ENCODE measurements at places on chromosomes 2 and 18.
A peak's percentile ranks its signal among the peaks of the same experiment; 100 is the strongest.

GRCh38 chr2:147688242-147688641, 156.6 kb upstream of the ACVR2A start:
- DNase-seq = no peak

GRCh38 chr2:43300781-43301583, 74.6 kb upstream of the ZFP36L2 start:
- DNase-seq = no peak

GRCh38 chr2:72111061-72111460, 36.6 kb downstream of the CYP26B1 start:
- no peak for DNase-seq

DNA sequence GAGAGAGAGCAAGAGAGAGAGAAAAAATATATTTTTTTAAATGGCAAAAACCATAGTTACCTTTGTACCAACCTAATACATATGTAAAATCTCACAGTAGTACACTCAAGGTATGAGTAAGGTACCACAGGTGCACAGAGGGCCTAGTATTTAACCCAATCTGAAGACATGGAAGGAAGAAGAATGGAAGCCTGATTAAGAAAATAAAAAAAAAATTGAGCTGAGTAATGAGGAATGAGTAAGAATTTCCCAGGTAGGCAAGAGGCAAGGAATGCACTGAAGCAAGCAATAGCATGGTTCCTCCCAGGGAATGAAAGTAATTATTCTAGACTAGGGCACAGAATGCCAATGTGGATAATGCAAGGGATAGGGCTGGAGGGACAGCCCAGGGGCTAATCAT, 294.2 kb downstream of the FIGN start:
- no peak for DNase-seq

DNA sequence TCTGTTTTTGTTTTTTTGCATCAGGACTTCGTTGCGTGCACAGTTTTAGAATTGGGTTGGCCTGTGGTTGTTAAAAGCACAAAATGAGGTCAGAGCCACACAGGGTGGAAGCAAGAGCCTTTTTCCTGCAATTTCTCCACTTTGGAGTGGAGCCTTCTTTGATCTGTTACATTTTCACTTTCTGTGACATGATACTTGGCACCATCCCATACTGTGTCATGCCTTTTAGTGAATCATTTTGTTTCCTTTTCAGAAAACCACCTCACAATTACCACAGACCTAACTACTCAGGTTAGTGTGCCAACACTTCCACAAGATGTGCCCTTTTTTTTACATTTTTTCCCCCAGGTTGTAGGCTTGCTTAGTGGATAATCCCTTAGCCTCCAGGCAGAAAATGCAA, 32.5 kb downstream of the MERTK start:
- no peak for DNase-seq

DNA sequence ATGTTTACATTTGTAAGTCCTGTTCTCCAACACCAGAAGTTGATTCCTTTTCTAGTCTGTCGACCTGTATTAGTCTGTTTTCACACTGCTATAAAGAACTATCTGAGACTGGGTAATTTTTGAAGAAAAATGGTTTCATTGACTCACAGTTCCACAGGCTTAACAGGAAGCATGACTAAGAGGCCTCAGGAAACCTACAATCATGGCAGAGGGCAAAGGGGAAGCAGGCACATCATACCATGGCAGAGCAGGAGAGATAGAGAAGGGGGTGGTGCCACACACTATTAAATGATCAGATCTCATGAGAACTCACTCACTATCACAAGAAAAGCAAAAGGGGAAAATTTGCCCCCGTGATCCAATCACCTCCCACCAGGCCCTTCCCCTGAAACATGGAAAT, 112.8 kb upstream of the MAP3K20 start:
- no peak for DNase-seq

GRCh38 chr2:203787979-203788378, 79.6 kb upstream of the CTLA4 start:
- DNase-seq = no peak

DNA sequence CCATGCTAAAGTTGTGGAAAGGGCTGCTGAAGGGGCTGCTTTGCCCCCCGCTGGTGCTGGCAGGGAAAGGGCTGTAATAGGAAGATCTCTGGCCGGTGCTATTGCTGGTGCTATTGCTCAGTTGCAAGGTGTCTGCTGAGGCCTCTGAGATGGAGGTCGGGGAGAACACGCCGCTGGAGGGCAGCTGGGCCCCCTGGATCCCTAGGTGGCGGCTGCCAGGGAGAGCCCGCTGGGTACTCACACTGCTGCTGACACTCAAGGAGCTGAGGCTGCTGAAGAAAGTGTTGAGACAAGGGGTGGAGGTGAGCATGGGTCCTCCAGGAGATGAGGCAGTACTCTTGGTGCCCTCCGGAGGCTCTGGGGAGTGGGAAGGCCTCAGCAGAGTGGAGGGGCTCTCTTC, 4.2 kb downstream of the FOXI3 start:
- DNase-seq = no peak

- no peak for DNase-seq
Observed at GRCh38 chr18:68940754-68941153, 142.9 kb downstream of the CCDC102B start.

GRCh38 chr2:236805800-236806531, 236.3 kb downstream of the ACKR3 start:
- DNase-seq = no peak

GRCh38 chr18:48551100-48551499, 12.3 kb downstream of the CTIF start:
- DNase-seq = no peak

GRCh38 chr18:13216711-13217465, 1.7 kb upstream of the LDLRAD4 start:
- no peak for DNase-seq

- DNase-seq = no peak
Observed at GRCh38 chr2:105627534-105627933, 117.2 kb upstream of the NCK2 start.

- no peak for DNase-seq
Observed at GRCh38 chr2:189940913-189941312, 121.6 kb downstream of the MSTN start.

DNA sequence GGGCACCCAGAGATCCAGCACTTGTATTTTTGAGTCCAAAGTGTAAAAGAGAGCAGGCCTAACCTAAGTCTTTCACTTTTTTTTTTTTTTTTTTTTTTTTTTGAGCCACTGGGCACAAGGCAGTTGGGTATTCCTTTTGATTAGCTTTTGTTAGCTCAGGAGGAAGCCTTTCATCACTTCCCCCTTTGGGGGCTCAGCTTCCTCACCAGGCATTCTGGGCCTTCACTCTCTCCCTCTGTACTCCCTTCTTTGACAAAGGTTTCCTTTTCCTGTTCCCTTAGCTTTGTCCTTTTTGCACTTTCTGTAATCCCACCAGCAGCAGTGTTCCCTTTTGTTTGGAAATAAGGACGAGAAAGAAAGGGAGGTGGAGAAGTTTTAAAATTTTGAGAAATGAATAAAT, 88.2 kb downstream of the PKP4 start:
- DNase-seq = no peak

DNA sequence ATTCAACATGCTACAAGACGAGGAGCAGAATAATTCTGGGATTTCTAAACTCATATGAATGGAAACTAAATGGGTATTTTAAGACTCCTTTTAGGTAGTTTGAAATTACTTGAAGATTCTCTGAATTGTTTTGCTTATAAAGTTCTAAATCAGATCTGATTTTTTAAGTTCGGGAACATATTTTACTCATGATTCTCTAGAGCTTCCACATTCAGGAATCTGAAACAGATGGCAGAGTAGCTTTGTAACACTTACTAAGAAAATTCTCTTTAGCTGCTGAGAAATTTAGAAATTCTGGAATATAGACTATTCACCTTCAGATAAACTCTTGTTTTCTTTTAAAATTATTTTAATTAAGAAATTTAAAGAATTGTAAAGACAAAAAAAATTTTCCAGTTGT, 13.7 kb downstream of the RBBP8 start:
- DNase-seq = no peak

DNA sequence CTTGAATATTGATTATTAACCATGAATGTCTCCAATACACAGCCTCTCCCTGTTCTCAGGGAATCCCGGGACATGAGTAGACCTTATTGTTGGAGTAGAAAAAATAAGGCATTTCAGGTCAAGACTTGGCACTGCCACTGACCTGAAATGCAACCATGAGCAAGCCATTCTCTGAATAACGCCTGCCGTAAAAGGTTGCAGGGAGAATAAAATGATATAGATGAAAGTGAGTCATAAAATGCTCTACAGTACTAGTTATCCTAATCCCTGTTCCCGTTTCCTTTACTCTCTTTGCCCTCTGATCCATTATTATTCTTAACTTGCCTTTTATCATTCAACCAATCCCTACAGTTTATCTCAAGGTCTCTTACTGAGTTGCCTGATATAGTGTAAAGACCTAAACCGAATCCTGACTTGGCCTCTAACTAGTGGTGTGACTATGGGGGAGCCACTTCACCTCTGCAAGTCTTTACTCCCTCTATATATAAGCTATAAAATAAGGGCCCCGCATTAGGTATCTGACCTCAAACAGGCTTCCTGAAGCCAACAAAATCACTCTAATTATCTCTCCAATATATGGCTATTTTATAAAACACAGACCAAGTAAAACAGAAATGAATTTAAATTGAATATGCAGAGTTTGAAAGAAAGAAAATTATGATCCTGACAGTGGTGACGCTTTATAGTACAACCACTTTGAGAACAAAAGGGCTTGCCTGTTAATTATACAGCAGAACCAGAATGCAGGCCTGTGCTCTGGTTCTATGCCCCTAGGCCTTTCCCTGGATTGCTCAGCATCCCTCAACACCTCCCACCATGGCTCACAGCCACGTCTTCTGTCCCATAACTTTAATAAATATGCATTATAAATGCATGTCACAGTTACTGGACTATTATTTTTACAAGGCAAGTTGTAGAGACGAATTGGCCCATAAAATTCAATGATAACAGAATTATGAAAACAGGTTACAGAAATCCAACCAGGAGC, 183.1 kb downstream of the STK39 start:
- DNase-seq = no peak

DNA sequence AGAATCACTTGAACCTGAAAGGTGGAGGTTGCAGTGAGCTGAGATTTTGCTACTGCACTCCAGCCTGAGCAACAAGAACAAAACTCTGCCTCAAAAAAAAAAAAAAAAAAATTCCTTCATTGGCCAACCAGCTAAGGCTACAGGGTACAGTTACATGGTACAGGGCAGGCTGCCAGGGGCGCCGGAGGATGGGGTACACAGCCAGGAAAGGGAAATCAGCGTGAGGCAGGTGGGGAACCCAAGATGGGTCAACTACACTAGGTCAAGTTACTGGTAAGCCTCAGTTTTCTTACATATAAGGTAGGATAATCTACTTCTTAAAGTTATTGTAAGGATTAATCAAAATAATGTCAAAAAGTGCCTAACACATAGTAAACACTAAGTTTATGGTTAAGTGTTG, 142.6 kb upstream of the MSH6 start:
- DNase-seq = no peak

- DNase-seq = no peak
Observed at GRCh38 chr2:67649331-67650261, 252.5 kb downstream of the ETAA1 start.

GRCh38 chr2:216932863-216933548, 73.1 kb upstream of the TNP1 start:
- DNase-seq = no peak

- DNase-seq = no peak
Observed at GRCh38 chr18:44564922-44565321, 115.8 kb upstream of the SETBP1 start.

DNA sequence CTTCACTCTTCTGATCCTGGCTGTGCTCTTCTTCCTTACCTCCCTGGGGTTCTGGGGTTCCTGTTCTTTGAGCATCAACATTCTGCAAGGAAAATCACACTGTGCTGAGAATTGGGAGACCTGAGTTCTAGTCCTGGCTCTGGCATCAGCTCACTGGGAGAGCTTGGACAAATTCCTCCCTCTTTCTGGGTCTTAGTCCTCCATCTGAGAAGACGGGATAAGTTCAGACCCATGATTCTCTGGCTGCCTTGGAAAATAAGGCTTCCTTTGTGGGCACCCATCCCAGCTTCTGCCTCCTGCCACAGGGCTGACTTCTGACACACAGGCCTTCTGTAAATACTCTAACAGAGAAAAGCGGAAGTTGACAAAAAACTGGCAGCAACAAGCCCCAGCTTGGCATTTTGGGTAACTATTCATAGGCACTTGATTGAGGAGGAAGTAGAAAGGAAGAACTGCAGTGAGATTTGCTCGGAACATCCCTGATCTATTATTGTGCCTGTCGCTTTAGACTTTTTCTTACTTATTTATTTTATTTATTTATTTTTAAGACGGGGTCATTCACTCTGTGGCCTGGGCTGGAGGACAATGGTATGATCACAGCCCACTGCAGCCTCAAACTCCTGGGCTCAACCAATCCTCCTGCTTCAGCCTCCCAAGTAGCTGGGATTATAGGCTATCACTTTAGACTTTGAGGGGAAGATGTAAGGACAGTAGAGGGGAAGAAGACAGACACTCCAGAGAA, 7.9 kb downstream of the PCBP1 start:
- DNase-seq = no peak

- no peak for DNase-seq
Observed at GRCh38 chr2:201180010-201180409, 2.9 kb upstream of the CASP10 start.

- DNase-seq = no peak
Observed at GRCh38 chr2:74357627-74358026, 14.4 kb upstream of the SLC4A5 start.

GRCh38 chr18:46156124-46156745, 52.0 kb downstream of the HAUS1 start:
- DNase-seq = no peak

DNA sequence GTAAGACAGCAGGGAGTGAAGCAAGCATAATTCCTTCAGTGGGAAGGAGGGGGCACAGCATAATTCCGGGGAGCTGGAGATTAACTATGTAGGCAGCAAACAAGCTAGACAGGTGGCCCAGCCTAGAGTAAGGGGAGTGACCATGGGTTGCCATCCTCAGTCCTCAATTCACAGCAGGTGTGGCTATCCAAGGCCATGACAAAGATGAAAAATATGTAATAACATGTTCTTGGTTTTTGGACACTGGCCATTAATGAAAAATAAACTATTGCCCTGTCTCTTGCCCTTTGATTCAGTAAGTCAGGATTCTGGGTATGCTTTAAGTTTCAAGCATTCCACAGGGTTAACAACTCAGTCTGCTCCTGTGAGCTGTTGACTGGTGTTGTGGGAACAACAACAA, 65.0 kb downstream of the CYP1B1 start:
- no peak for DNase-seq

GRCh38 chr2:38524580-38524979, 78.1 kb downstream of the HNRNPLL start:
- no peak for DNase-seq

- no peak for DNase-seq
Observed at GRCh38 chr2:152555048-152555447, 162.2 kb downstream of the PRPF40A start.

DNA sequence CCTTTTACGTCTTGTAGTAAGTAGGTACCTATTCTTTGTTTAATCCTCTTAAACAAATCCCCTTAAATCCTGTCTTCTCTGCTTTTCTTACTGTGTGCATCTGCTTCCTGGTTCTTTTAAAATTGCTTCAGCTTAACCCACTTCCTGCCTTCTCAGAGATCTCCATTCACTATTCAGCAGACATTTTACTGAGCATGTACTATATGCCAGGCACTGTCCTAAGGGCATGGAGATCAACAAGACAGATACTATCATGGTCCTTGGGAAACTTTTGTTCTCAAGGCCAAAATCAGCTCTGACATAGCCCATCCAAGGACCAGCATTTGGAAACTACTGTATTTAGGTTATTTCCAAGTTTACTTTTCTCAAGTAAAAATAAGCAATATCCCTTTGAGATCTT, 227.5 kb downstream of the TPGS2 start:
- no peak for DNase-seq

- DNase-seq = peak; percentile 78
Observed at GRCh38 chr2:200352636-200353035, 46.1 kb downstream of the SPATS2L start.

Measured in Caco-2 (cell line).